Fibroblast of lung (primary cell): ENCODE measurements at places on chromosomes 11 and 22.
A peak's percentile ranks its signal among the peaks of the same experiment; 100 is the strongest.

DNA sequence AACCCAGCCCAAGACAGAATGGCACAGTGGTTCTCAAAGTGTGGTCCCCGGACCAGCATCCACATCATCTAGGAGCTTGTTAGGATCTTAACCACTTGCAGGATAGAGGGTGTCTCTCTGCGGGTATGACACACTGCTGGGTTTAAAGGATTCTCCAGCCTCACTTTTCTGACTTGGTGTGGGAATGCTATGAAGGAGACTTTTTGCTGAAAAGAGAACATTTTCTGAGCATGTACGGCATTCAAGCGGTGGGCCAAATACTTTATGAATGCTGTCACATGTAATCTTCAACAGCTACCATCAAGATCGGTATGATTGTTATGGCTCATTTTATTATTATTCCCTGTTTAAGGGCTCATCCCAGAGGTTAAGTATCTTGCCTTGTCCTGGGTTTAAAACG, 1.8 kb upstream of the CD82 start:
- peak; percentile 80 for DNase-seq

DNA sequence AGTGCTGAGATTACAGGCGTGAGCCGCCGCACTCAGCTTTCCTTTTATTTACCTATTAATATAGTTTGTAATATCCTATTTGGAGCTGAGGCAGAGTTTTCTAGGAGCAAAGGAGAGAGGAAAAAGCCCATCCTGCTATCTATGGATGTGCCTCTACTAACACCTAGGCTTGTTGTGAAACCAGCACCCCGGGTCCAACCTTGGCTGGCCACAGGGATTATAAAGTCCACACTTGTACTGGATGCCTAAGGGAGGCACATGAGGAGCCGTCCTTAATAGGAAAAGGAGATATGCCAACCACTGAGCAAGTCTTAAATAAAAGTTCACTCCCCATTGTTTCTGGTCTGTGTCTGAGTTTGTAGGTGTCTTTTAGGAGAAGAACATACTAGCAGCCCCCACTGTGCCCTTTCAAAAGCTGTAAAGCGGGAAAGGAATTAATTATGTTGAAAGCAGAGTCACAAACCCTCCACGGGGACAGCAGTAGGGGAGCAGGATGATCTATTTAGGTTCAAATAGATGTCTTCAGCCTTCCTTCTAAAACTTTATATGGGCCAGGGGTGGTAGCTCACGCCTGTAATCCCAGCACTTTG, 29.3 kb downstream of the RRP7A start:
- DNase-seq: no peak

- peak; percentile 65 for DNase-seq
These were observed 20.0 kb downstream of the DAGLA start for GRCh38 chr11:61700212-61700611.

DNA sequence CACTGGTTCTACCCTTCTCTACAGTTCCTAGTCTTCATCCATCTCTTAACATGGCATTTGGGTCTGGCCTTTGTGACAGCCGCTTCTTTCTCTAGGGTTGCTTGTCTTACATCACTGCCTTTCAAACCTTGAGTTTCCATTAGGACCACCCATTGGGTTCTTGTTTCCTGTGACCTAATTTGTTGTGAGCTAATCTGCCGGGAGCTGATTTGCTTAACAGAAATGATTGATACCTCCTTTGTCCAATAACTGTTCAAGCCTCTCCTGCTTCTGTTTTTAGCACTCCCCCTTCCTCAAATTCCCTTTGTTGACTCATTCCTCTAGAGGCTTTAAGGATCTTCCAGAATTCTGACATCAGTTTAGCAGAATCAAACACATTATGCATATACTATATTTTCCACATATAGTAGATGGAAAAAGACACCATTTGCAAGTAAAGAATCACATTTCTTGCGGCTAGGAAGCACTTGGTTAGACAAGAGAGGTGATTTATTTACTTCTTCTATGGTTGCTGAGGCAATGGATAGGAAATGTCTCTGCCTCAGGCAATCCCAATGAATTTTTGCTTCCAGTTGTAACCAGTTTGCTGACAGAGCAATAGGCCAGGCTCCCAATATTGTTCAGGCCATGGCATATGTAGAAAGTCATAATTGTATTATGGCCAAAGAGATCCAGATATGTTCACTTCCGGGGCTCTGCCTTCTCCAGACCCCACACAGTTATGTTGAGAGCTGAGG, 130.7 kb downstream of the SNX19 start:
- peak; percentile 82 for DNase-seq

DNA sequence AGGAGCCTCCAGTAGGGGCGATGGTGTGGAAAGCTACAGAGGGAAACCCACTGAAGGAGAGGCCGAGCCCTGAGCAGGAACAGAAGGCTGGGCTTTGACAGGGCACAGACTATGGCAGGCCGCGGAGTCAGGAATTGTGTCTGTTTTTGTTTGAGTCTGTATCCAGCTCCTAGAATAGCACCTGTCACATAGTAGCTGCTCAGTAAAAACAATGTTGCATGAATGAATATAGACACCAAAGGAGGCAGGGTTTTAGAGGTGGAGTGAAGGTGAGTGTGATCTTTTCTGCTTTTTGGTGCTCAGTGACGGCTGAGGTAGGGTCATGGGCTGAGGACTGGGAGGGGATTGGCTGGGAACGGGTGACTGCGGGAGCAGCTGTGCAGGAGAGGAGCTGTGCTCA, 18.5 kb upstream of the APOBEC3A start:
- DNase-seq: no peak

DNA sequence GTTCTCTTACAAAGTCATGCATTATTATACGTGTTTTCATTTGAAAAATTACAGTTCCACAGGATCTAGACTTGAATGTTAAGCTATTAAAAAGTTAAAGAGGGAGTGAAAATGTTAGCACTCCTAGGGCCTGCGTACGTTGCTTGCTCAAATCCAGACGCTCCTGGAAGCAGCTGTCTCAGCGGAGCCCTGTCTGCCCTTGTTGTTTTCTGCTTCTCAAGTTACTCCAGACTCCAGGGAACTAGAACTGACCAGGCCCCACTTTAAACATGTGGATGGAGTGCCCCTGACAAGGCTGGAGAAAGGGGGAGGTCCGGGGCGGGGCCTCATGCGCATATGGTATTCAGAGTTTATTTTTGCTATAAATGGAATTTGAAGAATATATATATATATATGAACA, 9.6 kb downstream of the PARVB start:
- peak; percentile 78 for DNase-seq

DNA sequence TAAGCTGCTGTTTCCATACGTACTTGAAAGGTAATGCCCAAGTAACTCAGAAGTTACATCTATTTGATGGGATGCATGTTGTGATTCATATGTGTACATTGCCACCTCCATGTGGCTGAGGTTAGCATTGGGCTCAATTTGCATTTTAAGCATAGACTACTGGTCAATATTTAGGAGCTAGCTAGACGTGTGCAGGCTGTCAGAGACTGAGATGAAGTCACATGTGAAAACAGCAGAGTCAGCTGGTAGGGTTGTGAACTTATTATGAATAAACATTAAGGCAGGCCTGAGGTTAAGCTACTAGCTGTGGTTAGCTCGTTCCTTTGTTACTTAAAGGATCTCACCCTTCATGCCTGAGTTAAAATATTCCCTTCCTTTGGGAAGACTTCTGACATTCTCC, 114.5 kb upstream of the MTNR1B start:
- peak; percentile 14 for DNase-seq

- no peak for DNase-seq
These were observed 4.9 kb upstream of the NRIP3 start for GRCh38 chr11:9008661-9009060.

DNA sequence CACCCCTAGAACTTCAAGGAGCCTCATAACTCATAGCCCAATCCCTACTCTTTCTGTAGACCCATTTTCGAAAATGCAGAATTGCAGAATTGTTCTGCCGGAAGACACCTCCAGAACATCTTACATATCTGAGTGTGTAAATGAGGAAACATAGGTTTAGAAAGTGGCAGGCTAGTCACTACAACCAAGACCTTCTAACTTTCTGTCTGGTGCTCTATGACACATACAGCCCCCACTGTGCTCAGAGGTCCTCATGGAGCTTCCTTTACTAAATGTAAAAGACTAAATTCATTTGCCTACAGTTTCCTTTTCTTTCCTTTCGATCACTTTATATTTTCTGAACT, 132.1 kb upstream of the DDI1 start:
- no peak for DNase-seq

GRCh38 chr22:46803936-46804335, 41.5 kb downstream of the TBC1D22A start:
- DNase-seq: no peak

DNA sequence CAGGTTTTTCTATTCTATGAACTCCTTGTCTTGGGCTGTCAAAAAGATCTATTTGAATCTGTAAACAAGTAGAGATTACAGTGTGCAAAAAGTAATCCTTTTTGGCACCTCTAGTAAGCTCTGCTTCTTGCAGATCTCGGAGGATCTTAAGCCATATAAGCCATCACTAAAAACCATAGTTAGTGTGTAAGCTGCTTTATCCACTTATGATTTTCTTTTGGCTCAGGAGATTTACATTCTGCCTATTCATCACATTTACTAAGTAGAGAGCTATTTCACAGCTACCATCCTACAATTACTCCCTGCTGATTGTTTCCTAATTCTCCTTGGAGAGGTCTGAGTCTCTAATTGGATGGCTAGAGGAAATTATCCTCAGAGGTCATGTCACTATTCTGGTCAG, 385.7 kb downstream of the AASDHPPT start:
- no peak for DNase-seq

DNA sequence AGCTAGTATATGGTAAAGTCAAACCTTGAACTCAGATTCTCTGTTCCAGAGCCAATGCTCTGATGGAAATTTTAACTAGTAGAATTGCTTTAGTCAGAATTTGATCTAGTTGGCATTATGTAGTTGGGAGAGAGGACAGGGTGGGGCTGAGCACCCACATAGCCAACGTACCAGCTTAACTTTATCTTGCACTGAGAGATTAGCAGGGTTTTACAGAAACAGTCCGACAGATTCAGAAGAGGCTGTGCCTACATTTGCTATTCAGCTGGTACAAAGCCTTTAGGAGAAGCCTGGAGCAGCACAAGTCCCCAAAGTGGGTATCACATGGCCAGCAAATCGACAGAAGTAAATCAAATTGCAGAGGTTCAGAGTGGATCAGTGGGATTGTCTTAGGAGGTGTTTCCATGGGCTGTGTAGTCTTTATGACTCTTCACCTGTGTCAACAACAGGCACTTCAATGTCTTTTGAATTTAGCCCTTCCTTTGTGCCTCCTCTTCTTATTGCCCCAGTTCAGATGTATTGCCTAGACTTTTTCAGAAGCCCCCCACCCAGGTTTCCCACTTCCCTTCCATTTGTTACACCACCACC, 7.3 kb upstream of the CSRP3 start:
- no peak for DNase-seq

- peak; percentile 31 for DNase-seq
These were observed 78.9 kb downstream of the GRIK4 start for GRCh38 chr11:120590472-120590871.

- DNase-seq: no peak
These were observed 190.8 kb downstream of the TTC28 start for GRCh38 chr22:28488825-28489224.

DNA sequence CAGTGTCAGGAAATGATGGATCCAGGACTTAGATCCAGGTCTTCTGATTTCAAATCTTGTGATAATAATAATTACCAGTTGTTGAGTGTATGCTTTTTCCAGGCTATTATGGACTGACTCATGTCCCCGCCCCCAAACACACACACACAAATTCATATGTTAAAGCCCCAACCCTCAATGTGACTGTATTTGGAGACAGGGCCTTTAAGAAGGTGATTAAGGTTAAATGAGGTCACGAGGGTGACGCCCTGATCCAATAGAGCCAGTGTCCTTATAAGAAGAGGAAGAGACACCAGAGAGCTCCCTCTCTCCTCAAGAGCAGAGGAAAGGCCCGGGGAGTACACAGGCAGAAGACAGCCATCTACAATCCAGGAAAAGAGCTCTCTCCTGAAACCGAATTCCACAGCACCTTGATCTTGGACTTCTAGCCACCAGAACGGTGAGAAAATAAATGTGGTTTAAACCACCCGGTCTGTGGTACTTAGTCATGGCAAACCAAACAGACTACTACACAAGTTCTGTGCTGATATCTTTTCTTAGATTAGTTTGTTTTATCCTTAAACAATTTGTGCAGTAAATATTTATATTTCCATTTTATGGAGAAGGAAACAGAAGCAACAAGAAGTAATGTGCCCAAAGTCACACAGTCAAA, 8.2 kb downstream of the TMPRSS5 start:
- peak; percentile 51 for DNase-seq

- peak; percentile 56 for DNase-seq
These were observed 357.3 kb downstream of the CTTN start for GRCh38 chr11:70755410-70756158.

GRCh38 chr22:38327805-38328204, 10.6 kb upstream of the CSNK1E start:
- DNase-seq: peak; percentile 43

GRCh38 chr22:23743303-23743705, 7.6 kb downstream of the ZNF70 start:
- no peak for DNase-seq

DNA sequence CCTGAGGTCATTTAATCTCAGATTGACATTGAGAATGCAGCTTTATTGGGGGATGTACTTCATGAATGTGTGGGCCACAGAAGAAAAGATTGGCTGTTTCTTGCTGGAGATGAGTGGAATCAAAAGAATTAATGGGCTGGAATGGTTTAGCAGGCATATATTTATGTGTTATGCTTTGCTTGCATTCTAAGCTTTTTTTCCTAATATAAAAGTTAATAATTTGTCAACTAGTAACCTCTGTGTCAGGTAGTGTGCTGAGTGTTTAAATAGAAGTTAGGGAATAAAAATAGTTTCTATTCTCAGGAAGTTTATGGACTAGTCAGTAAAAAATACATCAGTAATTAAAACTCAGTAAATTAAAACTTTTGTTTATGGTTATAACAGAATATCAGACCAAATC, 67.4 kb upstream of the PRODH start:
- DNase-seq: no peak

GRCh38 chr11:113278481-113278880, 35.9 kb upstream of the TTC12 start:
- no peak for DNase-seq

DNA sequence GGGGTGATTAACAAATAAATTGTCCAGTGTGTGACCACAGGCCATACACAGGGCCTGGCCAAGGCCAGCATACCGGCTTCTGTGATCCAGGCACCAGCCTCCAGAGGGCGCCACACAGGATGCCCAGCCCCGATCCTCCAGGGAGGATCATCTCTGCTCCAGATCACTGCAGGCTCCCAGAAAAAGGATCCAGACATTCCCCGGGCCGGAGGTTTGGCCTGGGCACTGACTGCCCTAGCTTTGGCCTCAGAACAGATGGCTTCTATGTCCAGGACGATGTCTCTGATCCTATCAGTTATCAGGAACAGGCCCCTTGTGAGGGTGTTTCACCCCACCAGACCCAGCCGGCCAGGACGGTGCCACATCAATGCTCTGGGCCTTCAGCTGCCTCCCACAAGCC, 74.5 kb upstream of the LMO1 start:
- no peak for DNase-seq

GRCh38 chr11:73001615-73002014, 140.5 kb downstream of the FCHSD2 start:
- DNase-seq: peak; percentile 19
